Activated T-helper 1 cell treated with anti-CD3 and anti-CD28 coated beads, Interleukin-12 subunit alpha, Interleukin-12 subunit beta, Interleukin-2, Interleukin-4 antibody, amounts not matched to agents 30 ng/mL and 10 ng/mL and 1 ng/mL, durations not matched to agents 14 hours and 24 hours and 36 hours (primary cell): ENCODE measurements at places on chromosomes 7 and 10.

GRCh38 chr7:42522227-42522991 is 285.4 kb upstream of the GLI3 start:
- DNase-seq = no peak

DNA sequence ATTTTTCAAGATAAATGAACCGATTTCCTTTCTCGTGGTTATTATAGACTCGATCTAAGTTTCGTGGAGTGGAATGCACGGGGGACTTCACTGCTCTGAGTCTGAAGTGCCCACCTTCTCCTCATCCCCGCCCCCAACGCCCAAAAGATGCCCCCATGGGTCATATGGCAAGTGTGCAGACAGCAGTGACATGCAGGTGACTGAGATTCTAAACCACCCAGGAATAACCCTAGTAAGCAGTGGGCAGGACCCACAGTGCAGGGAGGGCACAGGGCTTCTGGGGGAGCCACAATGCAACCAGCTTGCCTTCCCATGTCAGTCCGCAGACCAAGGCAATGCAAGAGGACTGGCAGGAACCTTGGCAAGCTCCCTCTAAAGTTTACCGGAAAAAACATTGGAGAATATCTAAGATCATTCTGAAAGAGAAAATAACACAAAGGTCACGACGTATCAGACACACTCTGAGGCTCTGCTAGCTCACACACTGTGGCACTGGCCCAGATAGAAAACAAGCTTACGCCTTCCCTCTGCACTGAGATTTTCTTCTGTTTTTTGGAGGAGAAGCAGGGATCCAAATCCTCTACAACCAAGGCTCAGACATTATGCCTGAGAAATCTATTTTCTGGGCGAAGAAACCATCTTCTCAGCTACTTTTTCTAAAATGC is 239.6 kb downstream of the MAD1L1 start:
- DNase-seq = no peak

DNA sequence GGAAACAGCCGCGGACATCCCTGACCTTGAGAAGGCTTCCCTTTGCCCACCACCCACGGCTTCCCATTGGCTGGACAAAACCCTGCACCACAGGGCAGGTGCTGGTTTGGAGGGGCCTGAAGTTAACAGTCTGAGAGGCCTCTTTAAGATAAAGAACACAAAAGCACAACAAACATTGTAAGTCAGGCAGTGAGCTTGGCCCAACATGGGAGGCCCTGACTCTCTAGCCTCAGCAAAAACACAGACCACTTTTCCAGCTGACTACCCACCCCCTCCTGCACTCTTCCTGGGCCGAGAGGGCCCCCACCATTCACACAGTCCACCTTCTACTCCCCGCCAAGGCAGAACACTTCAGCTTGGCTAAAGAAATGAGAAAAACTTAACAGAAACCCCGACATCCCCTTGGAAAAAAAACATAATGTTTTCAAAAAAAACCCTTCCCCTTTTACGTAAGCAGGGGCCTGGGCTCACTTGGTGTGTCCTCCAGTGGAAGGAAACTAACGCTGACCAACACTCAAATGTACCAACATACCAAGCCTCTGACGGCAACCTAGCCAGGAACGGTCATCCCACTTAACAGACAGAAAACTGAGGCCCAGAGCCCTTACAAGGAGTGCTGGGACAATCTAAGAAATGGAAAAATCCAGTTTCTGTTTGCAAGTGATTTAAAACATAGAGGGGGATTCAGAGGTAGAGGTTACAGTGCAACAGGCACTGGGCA is 80.9 kb downstream of the COBL start:
- no peak for DNase-seq

DNA sequence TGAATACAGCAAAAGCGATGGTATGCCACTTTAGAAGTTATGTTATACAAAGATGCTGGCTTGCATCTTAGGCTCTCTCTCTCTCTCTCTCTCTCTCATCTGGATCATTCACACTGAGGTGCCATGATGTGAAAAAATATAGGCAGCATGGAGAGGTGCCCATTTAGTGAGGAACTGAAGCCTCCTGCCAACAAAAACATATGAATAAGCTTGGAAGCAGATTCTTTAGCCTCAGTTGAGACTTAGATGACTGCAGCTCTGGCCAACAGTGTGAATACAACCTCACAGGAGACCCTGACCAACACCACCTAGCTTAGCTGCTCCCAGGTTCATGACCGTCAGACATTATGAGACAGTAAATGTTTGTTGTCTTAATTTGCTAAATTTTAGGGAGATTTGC is 560.1 kb upstream of the LRRTM3 start:
- DNase-seq = no peak

DNA sequence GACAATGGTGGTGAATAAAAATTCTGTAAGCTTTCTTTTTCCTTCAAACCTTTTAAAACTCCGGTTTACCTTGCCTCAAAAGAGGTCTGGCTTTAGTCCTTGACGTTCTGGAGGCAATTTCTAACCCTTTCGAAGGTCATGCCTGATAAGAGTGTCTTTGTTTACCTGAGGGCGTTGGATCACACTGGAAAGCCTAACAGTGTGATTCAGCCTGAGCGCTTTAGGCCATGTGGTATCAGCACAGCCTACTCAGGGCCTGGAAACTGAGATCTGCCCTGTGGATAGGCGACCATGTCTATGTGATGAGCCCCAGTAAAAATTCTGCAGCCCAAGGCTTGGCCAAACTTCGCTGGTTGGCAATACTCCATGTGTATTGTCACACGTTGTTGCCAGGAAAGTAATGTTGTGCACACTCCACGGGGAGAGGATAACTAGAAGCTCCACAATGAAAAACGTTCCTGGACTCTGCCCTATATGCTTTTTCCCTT is 10.7 kb downstream of the CCDC6 start:
- no peak for DNase-seq

GRCh38 chr7:19681596-19681995 is 27.2 kb downstream of the POLR1F start:
- DNase-seq = no peak

GRCh38 chr7:27784399-27785053 is 44.6 kb downstream of the TAX1BP1 start:
- peak; percentile 2 for DNase-seq

- DNase-seq = no peak
These were observed 65.4 kb upstream of the CCAR1 start for GRCh38 chr10:68655620-68656126.

- peak; percentile 1 for DNase-seq
These were observed 766 bp downstream of the BAMBI start for GRCh38 chr10:28677888-28678686.

DNA sequence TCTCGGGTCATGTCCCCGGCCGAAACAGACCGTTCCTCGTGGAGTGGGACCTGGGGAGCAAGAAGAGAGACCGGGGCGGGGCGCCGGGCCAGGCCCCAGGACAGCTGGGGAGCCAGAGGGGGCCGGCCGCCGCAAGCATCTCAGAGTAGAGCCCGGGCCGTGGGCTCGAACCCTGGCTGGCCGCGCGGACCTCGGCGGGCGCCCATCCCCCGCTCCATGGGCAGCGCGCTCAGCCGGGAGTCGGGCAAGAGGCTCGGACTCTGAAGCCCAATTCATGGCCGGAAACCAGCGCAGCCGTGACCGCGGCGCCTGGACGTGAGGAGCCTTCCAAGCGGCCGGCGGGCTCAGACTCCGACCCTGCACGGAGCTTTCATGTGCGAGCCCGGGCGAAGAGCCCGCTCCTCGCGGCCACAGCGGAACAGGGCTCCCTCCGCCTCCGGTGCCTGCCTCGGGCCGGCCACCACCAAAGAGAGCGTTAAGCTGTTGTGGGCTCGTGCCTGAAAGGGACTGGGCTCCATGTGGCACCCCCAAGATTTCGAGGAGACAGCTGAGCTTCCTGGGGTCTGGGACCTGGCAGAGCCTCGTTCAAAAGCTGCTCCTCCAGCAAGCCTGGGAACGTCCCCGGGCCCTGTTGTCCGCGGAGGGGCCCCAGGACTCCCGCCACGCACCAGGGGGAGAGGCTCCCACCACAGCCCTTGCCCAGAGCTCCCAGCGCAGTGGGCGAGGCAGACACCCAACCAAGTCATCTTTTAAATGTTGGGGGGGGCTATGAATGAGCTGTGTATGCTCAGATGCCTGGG is 757 bp upstream of the GRID1 start:
- no peak for DNase-seq

- DNase-seq = no peak
These were observed 351 bp downstream of the CAMK1D start for GRCh38 chr10:12349629-12350166.

- DNase-seq = no peak
These were observed 207.6 kb downstream of the FOXP2 start for GRCh38 chr7:114622221-114622620.

- DNase-seq = no peak
These were observed 28.4 kb upstream of the PDLIM1 start for GRCh38 chr10:95319239-95319638.

DNA sequence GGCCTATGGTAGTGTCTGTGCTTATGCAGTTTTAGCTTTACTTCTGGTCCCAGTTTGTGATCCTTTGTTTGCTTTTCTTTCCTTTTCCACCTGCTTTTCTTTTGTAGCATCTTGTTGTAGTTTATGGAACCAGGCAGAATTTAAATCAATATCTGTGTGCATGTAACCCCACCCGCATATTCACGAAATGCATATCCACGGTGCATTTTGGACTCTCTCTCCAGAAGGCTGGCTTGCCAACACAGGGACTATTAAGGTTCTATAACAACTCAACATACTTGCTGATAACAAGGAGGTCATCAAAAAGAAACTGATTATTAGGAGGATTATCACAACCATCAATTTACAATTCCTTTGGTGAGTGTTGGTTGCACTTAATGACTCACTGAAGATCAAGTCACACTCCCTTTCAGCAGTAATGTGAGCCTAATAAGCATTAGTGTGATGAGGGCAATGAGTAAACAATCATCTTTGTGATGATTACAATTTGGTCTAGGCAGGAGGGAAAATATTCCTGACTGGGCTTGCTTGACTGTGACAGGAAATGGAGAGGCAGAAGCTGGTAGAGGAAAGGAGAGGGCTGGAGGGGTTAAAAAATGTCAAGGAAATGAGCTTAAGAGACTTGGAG is 378.6 kb downstream of the REEP3 start:
- no peak for DNase-seq

DNA sequence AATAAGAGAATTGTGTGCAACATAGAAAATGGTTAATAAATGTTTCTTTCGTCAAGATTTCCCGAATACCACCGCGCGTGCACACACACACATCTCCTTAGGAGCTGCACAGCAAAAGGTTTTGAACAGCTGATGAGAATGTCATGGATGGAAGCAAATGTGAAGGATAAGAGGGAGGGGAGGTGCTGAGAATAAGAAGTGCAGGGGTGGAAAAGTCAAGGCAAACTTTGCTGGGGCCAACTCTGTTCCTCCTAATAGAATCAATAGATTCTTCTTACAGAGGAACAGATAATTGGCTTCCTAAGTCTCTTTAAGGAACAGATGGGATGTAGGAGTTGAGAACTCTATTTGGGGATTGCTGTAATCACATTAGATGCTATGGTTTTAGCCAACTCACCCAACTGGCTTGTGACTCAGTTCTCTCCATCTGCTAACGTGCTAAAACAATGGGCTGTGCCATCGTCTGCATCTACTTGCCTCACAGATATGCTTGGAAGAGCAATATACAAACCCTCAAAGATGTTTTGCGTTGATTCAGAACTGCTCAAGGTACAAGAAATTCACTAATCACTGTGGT is 408.2 kb upstream of the CELF2 start:
- DNase-seq = no peak

DNA sequence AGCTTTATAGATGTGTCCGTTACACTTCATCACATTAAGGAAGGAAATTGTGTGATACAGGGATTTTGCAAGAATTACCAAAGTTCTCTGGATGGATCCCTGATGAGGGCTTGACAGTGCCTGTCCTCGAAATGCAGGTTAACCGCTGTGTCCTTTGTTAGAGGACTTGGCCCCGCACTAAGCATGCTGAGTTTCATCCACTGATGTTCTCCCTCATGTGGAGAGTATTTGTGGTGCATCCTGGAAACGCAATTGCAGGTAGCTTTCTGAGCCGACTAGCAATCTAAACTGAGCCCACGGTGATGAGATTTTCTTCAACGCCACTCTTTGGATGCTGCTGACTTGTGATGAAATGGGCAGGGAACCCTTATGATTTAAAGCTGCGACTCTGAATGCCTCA is 71.9 kb upstream of the STK17A start:
- DNase-seq = no peak

- no peak for DNase-seq
These were observed 211.4 kb downstream of the THSD7A start for GRCh38 chr7:11620406-11621253.

- no peak for DNase-seq
These were observed 17.3 kb upstream of the INPP5A start for GRCh38 chr10:132520177-132520811.

DNA sequence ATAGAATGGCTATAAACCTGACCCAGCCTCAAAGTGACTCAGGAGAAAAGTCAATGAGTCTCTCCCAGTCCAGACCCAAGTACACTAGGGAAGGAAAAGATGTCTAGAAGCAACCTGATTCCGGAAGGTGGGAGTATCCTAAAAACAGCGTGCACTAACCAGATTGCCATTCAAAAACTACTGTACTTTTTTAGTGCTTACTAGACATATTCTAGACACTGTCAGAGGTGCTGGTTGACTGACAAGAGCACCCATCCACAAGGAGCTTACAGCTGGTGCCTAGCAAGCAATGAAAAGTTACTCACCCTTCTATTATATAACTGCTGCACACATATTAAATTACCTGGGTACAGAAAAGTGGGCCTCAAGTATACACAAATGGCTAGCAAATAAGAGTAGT is 81.0 kb downstream of the SIRT1 start:
- DNase-seq = no peak

- no peak for DNase-seq
These were observed 74.8 kb upstream of the PALS2 start for GRCh38 chr7:24498439-24498838.

DNA sequence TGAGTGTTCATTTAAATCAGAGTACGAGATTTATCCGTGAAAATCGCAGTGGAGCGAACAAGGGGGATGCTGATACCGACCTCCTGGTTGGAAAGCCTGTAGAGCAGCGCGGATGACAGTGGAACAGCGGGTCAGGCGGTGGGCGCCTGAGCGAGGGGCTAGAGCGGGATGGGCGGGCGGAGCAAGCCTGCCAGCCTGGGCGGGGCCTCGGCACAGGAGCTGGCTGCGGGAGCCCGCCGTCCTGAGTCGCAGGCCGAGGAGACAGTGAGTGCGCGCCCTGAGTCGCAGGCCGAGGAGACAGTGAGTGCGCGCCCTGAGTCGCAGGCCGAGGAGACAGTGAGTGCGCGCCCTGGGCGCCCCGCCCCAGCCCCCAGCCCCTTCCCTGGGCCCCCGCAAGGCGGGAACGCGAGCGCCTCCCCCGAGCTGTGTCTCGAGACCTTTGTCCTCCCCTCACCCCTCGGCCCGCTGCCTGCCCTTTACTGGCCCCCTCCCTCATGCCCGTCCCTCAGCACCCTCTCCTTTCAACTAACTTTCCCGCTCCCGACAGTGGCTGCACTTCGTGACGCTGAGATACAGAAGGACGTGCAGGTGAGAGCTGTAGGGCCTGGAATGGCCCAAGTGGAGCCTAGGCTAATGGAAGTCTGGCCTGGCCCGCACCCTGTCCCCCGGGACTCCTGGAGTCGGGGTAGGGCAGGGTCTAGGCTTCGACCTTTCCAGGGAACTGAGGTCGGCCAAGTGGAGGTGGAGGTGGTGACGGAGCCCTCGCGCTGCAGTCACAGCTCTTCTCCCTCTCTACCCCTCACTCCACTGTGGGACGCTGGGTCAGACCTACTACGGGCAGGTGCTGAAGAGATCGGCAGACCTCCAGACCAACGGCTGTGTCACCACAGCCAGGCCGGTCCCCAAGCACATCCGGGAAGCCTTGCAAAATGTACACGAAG is at the start of gene AS3MT:
TSS of gene AS3MT (plus strand) at position 213 of the 941 bp plus-strand sequence. CDS start at position 336, 123 bp downstream.
- no peak for DNase-seq

- no peak for DNase-seq
These were observed 24.9 kb upstream of the FAM3C start for GRCh38 chr7:121420976-121421375.

- no peak for DNase-seq
These were observed 31.8 kb upstream of the SFTPD start for GRCh38 chr10:79980711-79981110.
